Right ventricle myocardium superior (tissue), 1 donor: ENCODE measurements at places on chromosomes 16 and 17.

DNA sequence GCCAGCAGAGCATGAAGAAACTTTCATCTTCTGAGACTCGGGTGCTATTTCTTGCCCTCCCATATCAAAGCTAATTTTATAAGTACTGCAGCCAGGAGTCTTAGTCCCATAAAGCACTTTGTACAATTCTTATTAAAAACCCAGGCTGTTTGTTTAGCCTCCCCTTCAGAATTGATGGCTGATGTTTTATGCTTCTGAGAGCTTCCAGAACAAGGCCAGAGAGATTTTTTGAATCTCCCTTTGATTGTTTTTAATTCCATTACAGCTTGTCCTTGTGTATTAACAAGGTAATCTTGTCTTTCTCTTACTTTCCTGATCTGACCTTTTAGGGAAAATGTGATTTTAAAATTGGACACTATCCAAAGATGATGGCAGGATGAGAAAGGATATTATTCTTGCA lies 16.3 kb downstream of the COQ7 start:
- no peak for DNase-seq

GRCh38 chr16:58426966-58427365 lies 34.7 kb downstream of the GINS3 start:
- peak; percentile 86 for DNase-seq

- no peak for DNase-seq
These were observed 56.1 kb downstream of the IRF8 start for GRCh38 chr16:85954927-85955519.

DNA sequence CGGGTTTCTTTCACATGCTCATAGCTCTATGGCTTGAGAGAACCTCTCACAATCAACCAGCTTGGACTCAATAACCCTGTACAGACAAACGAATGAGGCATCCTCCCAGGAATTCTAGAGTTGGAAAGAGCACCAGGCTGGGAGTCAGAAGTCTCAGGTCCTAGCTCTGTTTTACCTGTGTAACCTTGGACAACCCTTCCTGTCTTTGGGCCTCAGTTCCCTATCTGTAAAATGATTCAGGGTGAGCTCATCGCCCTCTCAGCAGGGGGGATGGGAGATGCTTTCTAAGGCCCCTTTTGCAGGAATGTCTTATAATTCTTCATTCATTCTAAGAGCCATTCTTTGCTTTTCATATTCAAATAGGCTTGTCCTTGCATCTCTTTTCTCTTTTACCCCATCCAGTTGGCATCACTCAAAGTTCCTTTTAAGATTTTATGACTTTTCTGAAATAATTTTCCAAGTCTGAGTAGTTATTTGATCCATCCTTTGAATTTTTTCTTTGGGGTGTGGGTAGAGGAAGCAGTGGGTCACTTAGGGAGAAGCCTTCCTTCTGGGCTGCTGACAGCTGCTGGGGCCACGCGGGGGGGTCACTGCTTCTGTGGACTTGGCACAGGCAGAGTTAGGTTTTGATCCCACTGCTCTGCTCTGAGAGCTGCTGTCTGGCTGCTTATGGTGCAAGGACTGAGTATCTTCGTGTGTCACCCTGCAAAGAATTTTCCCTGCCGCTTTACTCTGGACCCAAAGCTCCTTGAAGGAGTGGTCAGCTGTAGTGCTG lies 102.7 kb downstream of the UTP18 start:
- no peak for DNase-seq

DNA sequence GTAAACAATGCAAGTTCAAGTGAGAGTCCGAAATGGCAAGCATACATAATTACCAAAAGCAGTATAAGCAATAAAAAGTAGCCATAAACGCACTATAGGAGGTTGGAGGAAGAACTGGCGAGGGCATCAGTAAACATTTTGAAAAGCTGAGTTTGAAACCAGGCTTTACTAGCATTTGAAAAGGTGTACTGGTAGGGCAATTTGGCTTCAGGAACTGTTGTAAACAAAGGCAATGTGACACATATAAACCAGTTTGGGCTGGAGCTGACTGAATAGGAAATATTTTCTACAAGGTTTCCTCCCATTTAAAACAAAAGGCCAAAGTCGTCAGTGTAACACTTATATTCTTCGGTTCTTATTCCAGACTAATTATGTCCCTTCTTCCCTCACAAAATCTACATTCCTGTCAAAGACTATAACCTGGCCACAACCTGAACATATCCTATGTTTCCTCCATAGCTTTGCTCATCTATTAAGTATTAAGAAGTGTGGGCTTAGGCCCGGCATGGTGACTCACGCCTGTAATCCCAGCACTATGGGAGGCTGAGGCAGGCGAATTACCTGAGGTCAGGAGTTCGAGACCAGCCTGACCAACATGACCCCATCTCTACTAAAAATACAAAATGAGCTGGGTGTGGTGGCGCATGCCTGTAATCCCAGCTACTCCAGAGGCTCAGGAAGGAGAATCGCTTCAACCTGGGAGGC lies 7.8 kb downstream of the CBX1 start:
- DNase-seq = no peak

DNA sequence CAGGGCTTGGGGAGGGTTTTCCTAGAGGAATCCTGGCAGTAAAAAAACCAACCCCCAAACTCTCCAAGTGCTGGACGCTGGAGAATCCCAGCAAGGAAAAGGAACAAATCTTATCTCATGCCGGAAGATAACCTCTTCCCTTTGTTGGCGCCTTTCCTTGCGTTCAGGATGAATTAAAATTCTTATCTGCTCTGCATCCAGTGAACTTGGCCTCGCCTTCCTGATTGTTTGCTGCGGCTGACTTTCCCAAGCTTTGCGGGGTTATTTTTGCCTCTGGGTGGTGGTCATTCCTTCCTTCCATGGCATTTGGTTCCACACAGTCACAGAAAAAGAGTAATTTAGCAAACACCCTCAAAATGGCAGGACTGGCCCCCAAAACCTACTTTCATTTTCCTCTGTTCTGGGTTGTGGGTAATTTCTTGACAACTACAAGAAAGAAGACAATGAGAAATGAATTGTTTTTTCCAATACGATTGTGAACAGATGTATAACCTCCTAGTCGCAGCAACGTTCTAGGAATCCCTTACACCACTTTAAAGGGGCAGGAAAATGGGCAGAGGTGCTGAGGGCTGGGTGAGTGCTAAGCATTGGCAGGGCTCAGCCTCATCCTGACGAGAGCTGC lies 77.8 kb downstream of the MRC2 start:
- no peak for DNase-seq

DNA sequence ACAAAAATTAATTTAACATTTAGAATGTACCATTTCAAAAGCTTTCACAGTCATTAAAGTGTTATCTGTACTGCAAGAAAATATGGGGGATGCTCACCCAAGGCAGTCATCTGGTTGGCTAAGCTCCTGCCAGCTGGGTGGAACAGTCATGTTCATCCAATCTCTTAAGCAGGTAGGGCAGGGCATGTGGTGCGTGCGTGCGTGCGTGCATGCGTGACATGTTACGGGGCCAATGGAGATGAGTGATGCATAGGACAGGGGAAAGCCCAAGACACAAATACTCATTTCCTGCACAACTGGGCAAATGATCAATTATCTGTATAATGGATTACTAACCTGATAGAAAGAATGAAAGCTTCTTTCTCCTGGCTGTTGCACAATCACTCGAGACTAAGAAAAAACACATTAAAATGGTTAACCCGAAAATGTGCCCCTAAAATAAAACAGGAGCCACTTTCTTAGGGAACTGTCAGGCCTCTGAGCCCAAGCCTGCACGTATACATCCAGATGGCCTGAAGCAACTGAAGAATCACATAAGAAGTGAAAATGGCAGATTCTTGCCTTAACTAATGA lies 104.4 kb downstream of the MYO1D start:
- no peak for DNase-seq

- peak; percentile 86 for DNase-seq
These were observed at the start of gene CFAP52 for GRCh38 chr17:9576521-9577372. CFAP52 (plus strand) TSS chr17:9576642; CDS start chr17:9576696, 54 bp downstream.

GRCh38 chr17:71339206-71339605 lies 781.6 kb upstream of the SOX9 start:
- DNase-seq = no peak

- DNase-seq = no peak
These were observed 74.6 kb downstream of the SYCE1L start for GRCh38 chr16:77273815-77274214.

DNA sequence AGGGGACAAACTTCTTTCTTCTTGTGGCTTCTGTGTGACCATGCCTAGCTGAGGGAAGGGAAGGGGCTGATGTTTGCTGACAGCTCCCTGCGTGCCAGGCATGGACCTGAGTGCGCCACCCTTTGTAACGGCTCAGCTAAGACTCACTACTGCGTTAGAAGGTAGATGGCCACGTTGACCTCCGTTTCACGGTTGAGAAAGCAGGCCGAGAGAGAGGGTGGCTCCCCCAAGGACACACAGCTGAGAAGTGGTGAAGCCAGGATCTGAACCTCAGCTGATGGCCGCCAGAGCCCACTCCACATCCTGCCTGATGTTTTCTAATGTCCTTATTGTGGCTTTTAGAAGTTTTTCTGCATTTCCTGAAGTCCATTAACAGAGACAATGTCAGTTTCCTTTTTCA lies 45.1 kb downstream of the RGS9 start:
- DNase-seq = no peak

DNA sequence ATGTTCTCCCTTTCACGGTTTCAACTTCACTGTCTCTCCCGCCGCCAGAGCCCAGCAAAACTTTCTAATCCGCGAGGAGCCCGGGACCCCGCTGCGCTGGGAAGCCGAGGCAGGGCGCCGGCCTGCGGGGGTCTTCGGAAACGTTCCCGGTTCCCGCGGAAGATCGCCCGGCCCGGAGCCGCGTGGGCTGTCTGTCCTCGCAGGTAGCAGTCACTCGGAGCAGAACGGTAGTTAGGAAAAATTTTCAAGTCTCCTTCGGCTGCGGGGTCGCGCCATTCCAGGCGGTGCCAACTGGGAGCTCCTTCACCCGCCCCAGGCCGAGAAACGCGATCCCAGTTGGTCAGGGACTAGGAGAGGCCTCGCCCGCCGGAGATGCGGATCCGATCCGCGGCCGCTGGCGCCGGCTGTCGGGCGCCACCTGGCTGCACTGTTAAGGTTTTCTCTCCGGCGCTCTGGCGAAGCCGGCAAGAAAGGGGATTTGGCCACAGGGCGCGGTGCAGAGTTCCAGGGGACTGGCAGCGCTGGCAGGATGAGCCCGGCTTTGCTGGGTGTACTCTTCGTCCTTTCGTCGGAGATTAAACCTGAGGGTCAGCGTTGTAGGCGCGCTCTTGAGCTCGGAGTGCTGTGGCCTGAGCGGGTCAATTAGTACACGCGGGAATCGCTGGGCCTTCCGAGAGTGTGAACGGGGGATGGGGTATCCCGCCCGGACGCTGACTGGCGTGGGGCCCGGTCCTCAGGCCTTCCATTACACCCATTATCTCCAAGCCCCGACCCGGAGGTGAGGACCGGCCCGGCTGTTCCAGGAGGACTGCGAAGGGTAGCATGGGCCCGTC lies 135.4 kb downstream of the KCNJ12 start:
- DNase-seq = peak; percentile 91

DNA sequence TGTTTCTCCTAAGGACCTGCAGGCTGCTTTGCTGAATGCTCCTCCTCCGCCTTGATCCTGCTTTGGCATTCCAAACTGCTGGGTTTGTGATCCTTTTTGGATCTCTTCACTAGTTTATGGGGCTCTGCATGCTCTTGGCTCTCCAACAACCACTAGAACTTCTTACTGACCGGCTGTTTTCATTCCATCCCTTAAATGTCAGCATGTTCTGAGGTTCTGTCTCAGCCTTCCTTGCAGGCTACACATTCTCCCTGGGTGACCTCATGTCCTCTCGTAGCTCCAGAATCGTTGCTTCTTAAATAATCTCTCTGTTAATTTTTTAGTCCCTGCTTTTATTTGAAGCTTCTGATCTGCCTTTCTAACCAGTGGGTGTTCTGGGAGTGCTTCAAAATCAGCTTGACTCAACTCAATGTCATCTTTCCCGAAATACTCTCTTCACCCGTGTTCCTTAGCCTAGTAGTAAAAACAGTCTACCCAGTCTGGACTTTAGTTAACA lies 119.0 kb upstream of the HS3ST2 start:
- no peak for DNase-seq

DNA sequence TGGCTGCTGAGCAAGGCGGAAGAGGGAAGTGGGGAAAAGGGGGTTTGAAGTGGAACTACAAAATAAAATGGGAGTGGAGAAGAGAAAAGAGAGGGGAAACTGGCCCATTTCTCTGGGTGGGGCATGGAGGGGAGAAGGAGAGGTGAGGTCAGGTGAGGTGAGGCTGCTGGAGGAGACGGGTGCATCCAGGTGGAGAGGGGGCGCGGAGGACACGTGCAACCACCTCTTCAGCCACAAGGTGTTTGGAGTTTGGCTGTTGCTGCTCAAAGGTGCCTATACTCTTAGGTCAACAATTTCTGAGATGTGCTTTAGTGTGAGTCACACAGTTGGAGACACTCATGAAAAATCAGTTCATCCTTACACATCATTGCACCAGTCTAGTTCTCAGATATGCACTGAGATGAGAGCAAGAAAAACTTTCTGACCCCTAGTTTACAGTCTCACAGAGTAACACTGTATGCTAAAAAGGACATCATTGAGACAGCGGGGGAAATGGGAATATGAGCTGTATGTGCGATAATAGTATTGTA lies 4.8 kb downstream of the SLC6A4 start:
- DNase-seq = no peak

DNA sequence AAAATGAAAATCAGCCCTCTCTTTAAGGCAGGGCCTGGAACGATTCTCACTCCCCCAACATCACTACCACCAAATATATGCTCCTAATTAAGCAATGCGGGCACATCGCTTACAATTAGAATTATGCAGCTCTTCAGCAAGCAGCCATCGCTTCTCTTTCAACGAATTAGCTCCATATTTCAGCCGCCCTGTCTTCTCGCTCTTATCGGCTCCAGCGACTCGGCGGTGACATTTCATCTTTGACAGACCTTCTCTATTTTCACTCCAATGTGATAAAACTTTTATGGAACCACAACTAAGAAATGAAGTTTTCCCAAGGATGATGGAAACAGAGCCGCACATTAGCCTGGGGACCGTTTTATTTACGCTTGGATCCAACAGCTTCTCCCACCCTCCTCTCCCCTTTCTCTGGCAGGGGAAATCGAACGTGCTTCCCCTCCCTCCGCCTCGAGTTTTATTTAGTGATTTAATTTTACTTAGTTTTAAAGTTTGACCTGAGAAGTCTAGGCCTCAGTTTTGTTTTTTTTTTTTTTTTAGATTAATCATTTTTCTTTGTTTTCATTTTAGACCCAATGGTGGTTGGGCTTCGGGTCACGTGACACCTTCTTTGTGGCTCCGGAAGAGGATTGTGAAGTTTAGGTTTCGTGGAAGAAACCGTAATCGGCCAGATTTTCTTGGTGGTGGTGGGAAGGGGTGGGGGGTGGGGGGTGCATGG lies 3.1 kb upstream of the HOXB2 start:
- DNase-seq = no peak

DNA sequence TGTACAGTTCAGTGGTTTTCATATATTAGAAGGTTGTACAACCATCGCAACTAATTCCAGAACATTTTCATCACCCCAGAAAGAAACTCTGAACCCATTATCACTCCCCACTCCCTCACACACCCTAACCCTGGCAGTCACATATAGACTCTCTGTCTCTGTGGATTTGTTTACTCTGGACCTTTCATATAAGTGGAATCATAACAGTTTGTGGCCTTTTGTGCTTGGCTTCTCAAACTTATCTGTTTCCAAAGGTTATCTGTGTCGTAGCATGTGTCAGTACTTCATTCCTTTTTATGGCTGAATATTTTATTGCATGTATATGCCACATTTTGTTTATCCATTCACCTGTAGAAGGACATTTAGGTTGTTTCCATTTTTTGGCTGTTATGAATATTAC lies 12.4 kb downstream of the TENT4B start:
- DNase-seq = no peak
